ENCODE measurements at places on chromosomes 6 and 20. TPM values are rescaled to one million over a fixed set of nuclear protein-coding genes. Genes with fewer than 3 reads are reported as not detected.

Gene BPI
- not detected for total RNA-seq

GRCh38 chr6:14431385-14432330 is 314.1 kb downstream of the CD83 start:
- DNase-seq, result no peak

GRCh38 chr20:56788041-56788670 is 159.1 kb downstream of the TFAP2C start:
- DNase-seq, result peak; percentile 88

GRCh38 chr6:5994234-5994998 is 12.3 kb downstream of the NRN1 start:
- no peak for DNase-seq

- DNase-seq, result no peak
Measured at GRCh38 chr6:120775698-120776097, 558.6 kb downstream of the TBC1D32 start.

- DNase-seq, result no peak
Measured at GRCh38 chr20:52677216-52677615, 294.9 kb upstream of the TSHZ2 start.

- no peak for DNase-seq
Measured at GRCh38 chr6:79377047-79377446, 142.6 kb upstream of the HMGN3 start.

Gene KIF25
- total RNA-seq, result 0.51 TPM

GRCh38 chr6:129749749-129750120 is 39.8 kb upstream of the ARHGAP18 start:
- DNase-seq, result no peak

Gene BPIFB2
- not detected for total RNA-seq

Gene BMP2
- total RNA-seq, result 0.26 TPM

DNA sequence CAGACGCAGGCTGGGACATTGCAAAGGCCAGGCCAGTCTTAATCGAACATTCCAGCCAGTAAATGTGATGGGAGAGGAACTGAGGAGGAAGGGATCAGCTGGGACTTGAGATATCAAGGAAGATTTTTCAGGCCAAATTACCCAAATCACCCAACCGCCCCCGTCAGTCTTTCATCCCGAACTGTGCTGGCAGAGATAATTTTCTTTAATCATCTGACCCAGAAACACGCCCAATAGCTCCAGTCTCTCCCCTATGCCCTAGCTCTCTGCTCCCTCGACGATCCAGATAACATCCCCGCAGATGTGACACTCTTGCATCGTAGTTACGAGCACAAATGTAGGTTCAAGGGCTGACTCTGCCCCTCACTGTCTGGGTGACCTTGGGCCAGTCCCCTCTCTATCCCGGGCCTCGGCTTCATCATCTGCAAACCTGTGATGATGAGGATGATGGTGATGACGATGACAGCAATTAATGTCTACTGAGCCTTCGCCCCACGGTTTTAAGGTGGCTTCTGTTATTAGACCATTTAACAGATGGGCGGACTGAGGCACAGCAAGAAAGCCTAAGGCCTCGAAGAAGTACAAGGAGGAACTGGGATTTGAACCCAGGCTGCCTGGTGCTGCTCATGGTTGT is 118.6 kb downstream of the PREX1 start:
- no peak for DNase-seq

DNA sequence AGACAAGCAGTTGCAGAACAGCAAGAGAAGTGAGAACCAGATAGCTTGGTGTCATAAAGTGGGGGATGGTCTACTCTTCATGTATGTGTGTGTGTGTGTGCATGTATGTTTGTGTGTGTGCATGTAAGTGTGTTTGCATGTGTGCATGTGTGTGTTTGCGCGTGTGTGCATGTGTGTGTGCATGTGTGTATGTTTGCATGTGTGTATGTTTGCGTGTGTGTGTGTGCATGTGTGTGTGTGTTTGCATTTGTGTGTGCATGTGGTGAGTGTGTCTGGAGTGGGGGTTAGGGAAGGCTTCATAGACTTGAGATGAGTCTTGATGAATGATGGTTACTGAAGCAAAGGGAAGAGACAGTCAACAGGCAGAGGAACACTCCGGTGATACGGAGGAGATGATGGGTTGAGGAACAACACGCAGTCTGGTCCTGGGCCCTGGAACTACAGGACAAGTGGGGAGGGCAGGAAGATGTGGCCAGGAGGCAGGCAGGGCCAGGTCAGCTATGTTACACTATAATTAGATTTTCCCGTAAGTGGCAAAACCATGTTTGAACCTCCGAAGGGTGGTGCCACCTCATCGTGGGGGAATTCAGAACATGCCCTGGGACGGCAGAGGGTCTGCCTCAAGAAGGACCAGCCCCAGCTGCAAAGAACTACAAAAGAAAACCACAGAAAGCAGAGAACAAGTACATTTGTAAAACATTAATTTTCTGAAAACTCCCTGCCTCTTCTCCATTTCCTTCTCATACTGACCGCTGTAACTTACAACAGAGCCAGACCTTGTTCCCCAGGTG is 38.7 kb upstream of the PDE10A start:
- no peak for DNase-seq

GRCh38 chr20:3248167-3248992 is 9.4 kb upstream of the SLC4A11 start:
- DNase-seq, result no peak

DNA sequence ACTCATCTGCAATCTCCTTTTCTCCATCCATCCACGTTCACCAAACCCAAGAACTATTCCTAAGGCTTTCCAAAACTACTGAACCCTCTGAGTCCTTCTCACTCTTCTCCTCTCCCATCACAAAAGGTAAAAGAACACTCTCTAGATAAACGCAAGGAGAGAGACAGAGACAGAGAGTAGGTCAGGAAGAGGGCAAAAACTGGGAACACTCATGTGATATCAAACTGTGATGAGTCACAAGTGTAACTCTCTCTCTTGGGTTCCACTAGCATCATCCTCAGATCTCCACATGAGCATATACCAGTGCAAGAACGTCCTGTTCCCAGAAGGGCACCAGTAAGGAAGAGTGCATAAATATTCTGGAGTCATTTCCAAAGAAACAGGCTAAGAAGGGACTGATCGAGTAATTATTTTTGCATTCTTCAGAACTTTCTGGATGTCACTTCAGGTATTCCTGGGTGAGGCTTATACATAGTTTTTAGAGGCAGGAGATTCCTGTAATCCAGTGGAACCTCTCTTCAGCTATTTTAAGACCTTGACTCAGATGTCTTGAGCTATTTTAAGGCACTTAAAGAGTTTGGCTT is 47.3 kb upstream of the STXBP5 start:
- no peak for DNase-seq

- DNase-seq, result no peak
Measured at GRCh38 chr6:137830511-137830911, 36.5 kb upstream of the TNFAIP3 start.

DNA sequence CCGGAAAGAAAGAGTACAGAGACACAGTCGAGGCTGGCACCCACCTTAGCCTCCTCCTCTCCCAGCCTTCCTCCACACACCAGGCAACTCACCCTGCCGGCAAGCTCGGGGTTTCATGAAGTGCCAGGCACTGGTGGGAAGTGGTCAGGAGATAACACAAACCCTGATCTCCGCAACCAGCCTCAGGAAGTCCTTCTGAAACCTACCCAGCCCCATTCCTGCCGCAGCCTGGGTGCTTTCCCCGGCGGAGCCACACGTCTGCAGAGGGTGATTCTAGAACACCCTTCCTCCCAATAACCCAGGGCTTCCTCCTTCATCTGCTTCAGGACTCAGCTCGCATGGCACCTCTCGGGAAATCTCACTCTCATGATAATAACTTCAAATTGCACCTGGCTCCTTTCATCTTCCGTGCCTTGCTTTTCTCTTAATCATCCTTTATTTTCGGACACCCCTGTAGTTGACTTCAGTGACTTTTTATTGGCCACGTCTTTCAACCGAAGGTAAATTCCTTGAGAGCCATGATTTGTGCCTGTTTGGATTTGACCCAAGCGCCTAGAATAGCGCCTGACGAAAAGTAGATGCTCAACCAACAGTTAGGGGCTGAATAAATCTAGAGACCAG is 8.7 kb upstream of the HLA-E start:
- DNase-seq, result peak; percentile 13

GRCh38 chr20:19944772-19945459 is 72.2 kb upstream of the NAA20 start:
- no peak for DNase-seq

GRCh38 chr6:3383525-3383924 is 73.3 kb downstream of the SLC22A23 start:
- DNase-seq, result no peak

GRCh38 chr20:10478205-10478604 is 43.1 kb downstream of the SLX4IP start:
- no peak for DNase-seq

Gene C6orf15
- not detected for total RNA-seq

DNA sequence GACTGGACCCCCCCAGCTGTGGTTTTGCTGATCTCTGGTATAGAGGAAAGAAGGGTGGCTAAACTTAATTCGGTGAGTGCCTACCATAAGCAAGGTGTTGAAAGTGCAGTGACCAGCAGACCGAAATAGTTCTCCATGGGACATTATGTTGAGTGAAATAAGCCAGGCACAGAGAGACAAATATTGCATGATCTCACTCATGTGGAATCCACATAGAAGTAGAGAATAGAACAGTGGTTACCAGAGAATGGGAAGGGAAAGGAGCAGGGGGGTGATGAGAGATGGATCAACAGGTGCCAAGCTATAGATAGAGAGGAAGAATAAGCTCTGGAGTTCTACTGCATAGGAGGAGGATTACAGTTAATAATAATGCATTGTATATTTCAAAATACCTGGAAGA is 9.7 kb upstream of the GCNT2 start:
- no peak for DNase-seq

Gene CPNE5
- total RNA-seq, result not detected

Gene ADGRF5
- total RNA-seq, result 0.29 TPM

DNA sequence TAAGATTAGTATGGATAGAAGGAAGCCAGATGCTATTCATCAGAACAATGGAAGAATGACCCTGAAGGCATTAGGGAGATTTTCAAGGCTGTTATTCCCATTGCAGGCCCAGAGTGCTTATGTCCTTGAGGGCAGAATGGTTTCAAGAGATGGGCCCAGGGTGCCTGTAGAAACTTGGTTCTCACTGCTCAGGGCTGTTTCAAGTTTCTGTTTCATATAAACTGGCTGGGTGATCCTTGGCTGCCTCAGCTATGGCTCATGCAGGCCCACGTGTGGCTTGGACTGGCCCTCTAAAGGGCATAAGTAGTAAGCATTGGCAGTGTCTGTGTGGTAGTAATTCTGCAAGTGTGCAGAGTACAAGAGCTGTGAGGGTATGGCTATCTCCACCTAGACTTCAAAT is 540.9 kb upstream of the MAN1A1 start:
- no peak for DNase-seq

DNA sequence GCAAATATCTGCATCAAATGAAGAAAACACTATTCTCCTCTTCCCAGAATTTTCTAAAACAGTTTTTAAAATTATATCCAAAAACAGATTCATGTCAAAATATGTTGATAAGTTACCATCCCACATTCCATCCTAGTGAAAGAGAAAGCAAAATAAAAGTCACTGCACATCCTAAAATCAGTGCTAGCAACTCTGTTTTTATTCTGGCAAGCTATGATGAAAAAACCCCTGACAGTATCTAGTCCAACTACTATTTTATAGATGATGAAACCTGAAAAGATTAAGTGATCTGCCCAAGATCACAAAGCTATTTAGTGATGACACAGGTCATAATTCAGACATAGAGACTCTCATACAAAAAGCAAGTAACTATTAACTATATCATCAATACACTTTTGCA is 190.3 kb upstream of the SHLD1 start:
- no peak for DNase-seq

GRCh38 chr6:20841806-20842205 is 307.5 kb downstream of the CDKAL1 start:
- DNase-seq, result peak; percentile 77

Gene TFAP2A
- 24.6 TPM for total RNA-seq

DNA sequence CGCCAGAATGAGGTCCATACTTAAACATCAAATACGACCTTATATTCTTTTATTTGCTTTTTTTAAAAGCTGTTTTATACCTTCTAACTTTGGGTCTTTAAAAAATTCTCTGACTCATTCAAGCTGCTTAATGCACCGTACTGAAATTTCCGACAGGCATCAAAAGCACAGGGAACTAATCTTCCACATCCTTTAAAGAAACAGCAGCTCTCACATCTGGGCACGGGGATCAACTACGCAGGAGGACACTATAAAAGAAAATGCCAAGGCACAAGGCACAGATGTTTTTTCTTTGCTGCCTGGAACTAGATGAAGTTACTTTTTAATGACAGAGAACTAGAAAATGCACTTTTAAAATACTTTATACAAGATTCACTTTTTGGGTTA is 112.4 kb upstream of the ARG1 start:
- no peak for DNase-seq

DNA sequence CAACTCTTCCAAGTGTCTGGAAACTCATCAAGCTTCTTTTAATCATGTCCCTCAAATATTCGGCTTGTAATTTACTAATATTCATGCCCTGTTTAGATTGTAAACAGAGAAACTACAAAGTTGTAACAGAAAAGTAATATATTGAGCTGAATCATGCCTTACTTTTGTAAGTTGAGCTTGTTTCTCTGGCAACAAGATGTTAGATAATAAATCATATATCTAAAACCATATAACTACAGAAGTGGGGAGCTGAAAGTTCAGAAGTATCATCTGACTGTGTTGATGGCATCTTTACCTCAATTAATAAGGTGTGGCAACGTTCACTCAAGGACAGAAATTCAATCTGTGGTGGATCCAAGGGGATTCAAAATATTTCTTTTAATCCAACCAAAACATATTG is 263.9 kb downstream of the PLCB1 start:
- no peak for DNase-seq

GRCh38 chr6:50128420-50129005 is 78.8 kb upstream of the DEFB112 start:
- peak; percentile 28 for DNase-seq

GRCh38 chr6:79469376-79470246 is 67.6 kb downstream of the LCA5 start:
- no peak for DNase-seq

GRCh38 chr6:115203381-115203780 is 857.3 kb downstream of the FRK start:
- DNase-seq, result no peak

- no peak for DNase-seq
Measured at GRCh38 chr6:15325540-15325955, 79.7 kb downstream of the JARID2 start.

DNA sequence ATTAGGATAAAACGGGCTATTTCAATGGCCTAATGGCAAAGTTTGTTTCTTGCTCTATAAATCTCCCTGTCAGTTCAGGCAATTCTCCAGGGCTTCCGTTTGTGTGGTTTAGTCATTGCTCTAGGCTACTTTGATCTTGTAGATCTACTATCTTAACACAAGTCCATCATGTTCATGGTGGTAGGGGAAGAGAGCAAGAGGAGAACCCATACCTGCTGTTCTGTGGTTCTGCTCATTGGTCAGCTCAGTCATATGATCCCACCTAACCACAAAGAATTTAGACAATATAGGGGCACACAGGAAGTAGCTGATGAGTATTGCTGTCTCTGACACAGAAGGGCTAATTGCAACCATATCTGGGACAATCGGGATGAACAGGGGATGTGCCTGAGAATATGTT is 4.9 kb upstream of the DEK start:
- DNase-seq, result no peak

Gene AFG1L
- total RNA-seq, result 2.4 TPM

Gene PRDM13
- total RNA-seq, result 2.6 TPM

Gene HFE
- total RNA-seq, result 15.8 TPM

GRCh38 chr20:62156592-62157386 is 13.2 kb downstream of the SS18L1 start:
- DNase-seq, result peak; percentile 77

Gene MBOAT1
- 27.8 TPM for total RNA-seq

Data from SK-MEL-5 (cell line).